ENCODE measurements at places on chromosomes 13 and 19.

DNA sequence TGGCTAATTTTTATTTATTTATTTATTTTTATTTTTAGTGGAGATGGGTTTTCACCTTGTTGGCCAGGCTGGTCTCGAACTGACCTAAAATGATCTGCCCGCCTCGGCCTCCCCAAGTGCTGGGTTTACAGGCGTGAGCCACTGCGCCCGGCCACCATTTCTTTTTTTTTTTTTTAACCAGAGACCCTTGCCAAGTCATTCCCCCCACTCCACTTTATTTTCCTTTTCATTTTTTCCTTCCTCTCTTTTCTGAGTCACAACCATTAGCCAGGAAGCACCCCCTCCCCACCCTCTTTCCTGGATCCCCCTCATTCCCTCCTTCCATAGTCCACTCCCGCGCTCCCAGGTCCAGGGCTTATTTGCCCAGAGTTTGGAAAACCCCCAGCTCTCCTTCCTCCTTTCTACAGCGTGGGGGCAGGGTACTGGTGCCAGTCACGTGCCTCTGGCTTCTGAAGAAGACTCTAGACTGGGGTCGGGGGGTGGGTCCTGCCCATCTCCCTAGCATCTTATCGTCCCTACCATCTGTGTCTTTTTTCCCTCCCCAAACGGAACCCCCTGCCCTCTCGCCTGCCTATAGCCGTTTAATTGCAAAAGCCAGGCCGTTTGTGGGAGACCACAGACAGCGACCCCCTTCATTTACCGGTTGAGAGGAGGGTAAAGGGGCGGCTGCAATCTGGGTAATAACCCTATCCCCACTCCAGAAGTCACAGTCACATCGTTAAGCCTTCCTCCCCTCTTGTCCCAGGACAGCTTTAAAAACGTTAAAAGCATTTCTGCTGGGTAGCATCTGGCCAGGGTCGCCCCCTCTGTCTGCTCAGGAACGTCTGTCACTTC is 1.1 kb upstream of the CALR start:
- DNase-seq: peak; percentile 80

DNA sequence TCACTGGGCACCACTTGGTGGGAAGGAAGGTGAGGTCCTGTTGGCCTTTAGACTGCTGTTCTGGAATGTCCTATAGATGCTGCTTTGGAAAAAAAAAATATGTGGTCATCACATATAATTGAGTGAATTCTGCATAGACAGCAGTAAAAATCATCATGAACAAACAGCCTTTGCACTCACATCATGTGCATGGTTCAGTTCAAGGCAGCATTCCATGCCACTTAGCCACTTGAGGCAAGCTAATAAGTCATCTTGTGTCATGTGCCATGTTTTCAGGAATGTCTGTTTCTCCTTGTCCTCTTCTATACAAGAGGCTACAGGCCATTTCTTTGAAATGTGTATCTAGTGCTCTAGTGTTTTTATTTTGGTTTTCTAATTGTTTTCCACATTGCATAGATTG is 43.9 kb upstream of the TSC22D1 start:
- DNase-seq: no peak

- no peak for DNase-seq
Observed at GRCh38 chr19:30453743-30454142, 81.6 kb downstream of the ZNF536 start.

- peak; percentile 61 for DNase-seq
Observed at GRCh38 chr13:93709506-93710244, 483.1 kb downstream of the GPC6 start.

DNA sequence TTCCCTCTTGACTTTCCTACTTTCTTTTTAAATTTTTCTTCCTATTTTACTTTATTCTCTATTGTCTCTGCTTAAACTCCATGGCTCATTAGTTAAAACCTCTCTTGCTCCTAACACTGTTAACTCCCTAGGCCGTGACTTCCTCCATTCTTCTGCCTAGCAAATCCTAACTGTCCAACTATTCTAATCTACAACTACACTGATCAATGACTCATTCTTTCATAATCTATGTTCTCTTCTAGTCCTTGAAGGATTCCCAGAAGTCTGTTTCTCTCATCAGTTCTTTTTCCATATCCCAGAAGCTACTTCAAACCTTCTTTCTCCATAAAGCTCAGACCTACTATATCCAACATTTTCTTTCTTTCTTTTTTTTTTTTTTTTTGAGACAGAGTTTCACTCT is 66.9 kb downstream of the MICU2 start:
- DNase-seq: peak; percentile 60

DNA sequence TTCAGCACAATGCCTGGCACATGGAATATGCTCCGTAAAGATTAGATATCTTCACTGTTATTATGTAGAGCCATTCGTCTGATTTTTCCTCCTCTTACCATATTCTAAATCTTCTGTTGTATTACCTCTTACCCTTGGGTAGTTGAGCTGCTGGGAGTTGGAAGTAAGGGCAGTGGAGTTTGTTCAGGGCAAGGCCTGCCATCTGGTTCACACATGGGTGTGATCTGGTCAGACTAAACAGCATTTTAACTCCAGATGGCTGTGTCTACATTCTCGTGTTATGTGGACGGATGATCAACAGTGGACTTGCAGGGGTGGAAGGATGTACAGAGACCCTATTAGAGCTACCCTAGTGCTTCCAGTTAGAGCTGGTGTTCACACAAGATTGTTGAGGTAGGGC is 164.9 kb downstream of the ZIC5 start:
- DNase-seq: no peak

DNA sequence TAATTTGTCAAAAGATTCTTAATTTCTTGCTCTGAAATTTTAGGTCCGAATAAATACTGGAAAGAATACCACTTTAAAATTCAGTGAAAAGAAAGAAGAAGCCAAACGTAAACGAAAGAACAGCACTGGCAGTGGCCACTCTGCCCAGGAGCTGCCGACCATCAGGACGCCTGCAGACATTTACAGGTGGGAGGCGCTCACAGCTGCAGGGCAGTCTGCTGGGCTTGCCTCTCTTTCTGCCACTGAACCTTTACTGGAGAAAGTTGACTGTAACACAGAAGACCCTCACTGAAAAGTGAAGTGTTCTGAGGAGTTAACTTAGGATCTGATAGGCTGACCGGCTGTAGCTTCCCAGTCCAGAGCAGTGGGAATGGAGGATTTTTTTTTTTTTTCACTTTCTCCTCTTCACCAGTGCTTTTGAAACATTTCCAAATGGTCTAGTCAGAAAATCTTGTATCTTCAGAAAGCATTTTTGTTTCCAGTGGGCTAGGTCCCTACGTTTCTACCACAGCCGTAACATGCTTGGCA is 69.1 kb downstream of the URI1 start:
- no peak for DNase-seq

DNA sequence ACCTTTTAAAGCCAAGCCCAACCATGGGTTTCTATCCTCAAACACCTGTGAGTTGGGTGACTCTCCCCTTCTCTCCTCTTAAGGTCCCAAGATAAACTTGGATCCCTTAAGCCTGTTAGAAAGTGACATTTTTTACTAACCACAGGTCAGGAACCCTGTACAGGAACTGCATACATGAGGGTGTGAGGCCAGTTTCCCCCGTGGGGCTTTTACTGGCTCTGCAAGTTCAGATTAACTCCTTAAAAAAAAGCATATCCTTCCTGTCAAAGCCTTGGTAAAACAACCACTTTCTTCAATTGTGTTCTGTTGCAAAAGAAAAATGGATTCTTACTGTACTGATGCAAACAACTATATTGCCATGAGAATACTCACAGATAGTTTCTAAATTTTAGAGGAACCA is 2638.7 kb upstream of the PCDH20 start:
- DNase-seq: peak; percentile 14

Measured in OCI-M1 (cell line).